ENCODE measurements at places on chromosomes 16 and 17. TPM values are rescaled to one million over a fixed set of nuclear protein-coding genes. Genes with fewer than 3 reads are reported as not detected.

DNA sequence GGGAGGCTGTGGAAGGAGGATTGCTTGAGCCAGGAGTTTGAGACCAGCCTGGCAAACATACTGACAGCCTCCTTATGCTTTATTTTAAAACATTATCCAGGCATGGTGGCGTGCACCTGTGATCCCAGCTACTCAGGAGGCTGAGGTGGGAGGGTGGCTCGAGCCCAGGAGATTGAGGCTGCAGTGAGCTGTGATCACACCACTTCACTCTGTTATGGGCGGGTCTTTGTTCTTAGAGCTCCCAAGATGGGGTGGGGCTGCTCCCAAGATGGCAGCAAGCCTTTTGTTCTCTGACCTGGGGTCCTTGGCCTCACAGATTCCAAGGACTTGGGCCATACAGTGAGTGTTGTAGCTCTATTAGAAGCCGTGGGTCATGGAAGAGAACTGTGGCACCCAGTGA, 26.1 kb upstream of the ST6GALNAC2 start:
- no peak for DNase-seq

DNA sequence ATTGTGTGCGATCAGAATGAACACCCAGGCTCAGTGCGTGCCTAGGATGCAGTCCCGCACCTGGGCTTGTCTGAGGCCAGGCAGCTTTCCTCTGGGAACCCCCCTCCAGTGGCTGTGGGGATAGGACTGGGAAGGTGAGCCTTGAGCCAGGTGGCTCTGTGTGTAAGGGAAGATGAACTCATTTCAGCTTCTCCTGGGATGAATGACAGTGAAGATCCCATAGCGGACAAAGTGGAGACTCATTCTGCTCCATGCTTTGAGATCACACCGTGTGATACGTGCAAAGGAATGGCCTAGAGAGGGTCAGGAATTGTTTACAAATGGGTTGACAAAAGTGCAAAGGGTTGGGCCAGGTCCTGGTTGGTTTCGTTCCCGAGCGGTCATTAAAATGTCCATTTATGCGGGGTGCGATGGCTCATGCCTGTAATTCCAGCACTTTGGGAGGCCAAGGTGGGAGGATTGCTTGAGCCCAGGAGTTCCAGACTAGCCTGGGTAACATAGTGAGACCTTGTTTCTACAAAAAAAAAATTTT, 15.8 kb downstream of the GPRC5C start:
- DNase-seq = no peak

DNA sequence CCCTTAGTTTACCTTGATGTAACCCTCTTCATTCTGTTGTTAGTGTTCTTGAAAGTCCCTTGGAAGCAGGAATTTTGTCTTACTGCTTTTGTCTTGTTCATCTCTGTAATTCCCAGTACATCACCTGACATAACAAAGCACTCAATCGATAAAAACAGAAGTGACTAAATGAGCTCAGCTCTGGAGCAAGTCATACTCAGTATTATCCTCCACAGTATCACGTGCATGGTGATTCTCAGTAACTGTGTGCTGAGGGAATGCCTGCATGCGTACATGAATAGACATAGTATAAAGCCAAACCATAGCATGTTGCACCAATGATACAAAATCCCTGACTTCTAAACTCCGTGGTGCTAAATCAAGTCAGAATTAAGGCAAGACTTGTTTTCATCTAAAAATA, 7.2 kb downstream of the KRT38 start:
- DNase-seq = no peak

DNA sequence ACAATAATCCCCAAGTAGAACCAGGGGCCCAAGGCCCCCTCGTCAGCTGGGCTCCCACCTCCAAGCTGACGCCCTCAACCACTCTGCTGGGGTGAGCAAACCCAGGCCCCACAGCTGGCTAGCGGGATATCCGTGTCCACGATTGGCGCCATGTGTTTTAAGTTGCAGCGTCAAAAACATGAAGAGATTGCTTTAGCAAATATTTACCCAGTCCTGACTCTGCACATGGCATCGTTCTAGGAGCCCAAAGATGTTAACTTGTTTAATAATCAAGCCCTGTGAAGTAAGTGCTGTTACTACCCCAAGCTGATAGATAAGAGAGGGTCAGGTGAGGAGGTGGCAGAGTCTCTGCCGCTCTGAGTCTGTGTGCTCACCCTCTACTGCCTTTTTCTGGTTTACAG, 344 bp upstream of the SEPTIN12 start:
- no peak for DNase-seq

DNA sequence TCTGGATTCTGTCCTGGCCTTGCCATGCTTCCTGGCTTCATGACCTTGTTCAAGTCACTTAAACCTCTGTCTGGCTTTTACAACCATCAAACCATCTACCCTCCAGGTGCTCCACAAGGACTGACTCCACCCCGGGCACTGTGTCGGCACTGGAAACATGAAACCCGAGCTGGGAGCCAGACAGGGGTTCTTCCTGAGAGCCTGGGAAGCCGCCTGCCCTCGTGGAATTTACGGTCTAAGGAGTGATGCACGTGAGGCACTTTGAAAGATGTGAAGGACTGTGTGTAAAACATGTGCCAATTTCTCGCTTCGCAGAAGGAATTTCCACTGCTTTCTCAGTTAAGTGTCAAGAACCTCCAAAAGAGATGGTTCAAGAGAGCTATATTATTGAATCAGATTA, 11.6 kb downstream of the CDK5R1 start:
- no peak for DNase-seq

GRAPL gene
- 21.0 TPM for total RNA-seq

ANKRD40CL gene
- total RNA-seq = not detected

GRCh38 chr16:87371261-87371866, 12.2 kb downstream of the FBXO31 start:
- DNase-seq = no peak

GRCh38 chr17:2723505-2723996, 12.0 kb upstream of the CLUH start:
- DNase-seq = no peak

DNA sequence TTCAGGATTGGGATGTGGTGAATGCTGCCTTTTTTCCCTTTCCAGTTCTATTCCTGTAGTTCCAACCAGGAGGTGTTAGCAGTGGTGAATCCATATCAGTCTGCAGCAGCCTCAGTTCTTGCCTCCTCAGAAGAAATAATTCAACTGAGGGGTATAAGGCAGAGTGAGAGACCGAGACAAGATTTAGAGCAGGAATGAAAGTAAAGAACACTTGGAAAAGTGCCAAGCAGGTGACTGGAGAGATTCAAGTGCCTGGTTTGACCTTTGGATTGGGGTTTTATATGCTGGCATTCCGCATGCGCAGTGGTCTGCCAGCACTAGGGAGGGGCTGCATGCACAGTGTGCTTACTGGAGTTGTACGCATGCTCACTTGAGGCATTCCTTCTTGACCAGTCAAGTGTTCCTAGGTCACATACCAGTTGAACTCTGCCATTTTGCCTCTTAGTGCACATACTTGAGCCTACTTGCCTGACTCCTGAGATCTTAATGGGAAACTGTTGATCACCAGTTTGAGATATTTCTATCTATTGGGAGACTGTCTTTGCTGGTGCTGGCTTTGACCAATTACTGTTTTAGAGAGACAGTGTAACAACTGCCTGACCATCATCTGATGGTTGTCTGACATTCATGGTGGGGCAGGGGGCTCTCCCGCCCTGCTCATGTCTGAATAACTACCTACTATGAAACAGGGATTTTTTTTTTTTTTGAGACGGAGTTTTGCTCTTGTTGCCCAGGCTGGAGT, 680 bp upstream of the CCL15 start:
- DNase-seq = no peak

DNA sequence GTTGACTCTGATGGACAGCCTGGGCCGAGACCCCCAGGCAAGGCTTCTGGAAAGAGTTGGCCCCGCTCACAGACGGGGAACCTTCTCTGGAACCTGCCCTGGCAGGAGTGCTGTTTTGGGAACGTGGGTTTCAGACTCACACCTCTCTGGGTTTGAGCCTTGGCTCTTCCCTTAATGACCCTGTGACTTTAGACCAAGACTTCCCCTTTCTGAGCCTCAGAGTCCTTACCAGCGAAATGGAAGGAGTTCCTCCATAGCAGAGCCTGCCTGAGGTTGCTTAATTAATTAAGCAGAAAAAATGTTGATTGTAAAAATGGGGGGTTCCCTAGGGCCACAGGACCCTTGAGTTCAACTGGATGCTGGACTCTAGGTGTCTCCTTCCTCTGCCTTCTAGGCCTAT, 408.2 kb downstream of the SEC14L1 start:
- no peak for DNase-seq

DNA sequence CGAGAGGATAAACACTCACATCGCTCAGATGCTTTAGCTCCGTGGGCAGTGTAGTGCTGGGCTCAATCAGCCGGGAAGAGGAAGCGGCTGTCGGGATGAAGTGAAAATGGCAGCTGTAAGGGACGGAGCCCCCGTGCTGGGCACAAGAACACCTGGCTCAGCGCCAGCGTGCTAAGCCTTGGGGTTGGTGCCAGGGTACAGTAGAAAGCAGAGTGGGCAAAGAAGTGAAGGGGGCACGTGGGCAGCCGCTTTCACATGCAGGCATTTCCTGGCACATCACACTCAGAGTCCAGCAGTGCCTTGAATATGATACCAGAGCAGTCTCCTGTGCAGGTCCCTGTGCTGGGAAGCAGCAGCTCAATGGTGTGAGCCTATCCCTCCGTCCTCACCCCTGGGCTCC, 51.1 kb upstream of the FOXF1 start:
- no peak for DNase-seq

- DNase-seq = no peak
Observed at GRCh38 chr16:10637337-10638037, 57.1 kb upstream of the EMP2 start.

DNA sequence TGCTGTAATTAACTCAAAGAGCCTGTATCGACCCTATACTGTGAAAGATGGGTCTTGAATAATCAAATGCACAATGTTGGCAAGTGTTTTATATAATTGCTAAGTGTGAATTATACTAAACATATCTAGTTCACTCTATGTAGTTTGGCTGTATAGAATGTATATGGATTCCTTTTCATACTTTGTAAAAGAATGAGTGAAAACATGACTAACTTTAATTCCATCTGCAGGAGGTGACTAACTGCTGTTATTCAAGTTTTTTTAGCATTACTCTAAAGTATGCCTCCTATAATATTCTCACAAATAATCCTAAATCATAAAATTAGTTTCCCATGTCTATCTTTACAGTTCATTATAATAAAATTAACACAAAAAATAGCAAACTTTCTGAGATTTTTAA, 394.0 kb upstream of the MON1B start:
- DNase-seq = no peak

SLC4A1 gene
- total RNA-seq = not detected

DNA sequence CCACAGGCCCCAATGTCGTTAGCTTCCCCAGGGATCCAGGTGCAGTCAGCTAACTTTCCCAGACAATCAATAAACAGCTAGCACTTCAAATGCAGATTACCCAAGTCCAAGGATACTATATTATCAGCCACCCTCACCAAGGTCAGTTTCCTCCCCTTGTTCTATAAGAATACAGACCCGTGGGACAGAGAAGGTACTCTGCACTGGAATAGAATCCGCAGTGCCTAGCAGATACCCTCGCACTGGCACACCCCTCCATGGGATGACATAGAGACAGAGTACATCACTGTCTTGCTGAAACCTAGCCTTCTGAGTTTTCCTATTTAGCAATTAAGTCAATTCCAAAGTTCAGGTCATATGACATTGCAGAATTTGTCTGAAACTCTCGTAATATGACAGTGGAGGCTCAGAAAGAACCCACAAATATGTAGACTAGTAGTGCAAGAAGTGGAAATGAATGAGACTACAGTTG, 40.0 kb upstream of the ABCA10 start:
- no peak for DNase-seq

DNA sequence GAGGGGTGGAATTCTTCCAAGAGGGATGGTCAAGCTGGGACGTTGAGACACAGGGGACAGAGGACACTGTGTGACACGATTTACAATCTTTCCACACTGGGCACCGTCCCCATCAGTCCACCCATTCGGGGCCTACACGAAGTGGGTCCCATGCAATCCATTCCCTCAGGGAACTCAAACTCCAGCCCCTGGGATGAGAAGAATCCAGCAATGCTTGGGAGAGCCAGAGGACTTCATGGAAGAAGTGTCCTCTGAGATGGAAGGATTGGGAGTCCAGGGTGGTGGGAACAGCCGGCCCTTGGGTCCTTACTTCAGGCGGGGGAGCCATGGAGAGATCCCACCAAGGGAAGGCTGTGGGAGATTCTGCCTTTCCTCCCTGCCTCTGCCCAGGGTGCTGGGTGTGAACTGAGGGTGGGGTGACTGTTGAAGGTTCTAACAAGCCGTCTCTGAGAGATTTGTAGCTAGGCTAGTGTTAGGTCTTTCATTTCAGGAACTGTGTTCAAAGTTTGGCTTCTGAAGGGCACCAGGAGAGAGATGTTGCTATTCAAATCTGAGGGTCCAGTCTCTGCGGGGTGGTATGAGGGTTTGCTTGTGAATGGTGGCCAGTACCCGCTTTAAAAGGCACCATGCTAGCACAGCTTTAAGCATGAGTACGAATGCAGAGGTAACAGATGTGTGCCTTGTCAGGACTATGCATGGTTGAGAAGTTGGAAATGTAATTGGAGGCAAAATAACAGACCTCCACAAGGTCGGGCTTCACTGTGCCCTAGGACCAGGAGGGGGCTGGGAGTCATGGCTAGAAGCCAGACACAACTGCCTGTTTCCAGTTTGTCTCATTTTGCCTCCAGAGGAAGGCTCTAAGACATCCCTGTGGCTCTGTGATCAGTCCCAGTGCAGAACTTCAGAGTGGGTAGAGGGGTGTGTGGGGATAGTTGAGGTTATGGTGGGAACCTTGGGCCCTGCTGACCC, 1.9 kb downstream of the ATP1B2 start:
- DNase-seq = no peak

SLC9A5 gene
- 1.3 TPM for total RNA-seq

PRAC1 gene
- not detected for total RNA-seq

- DNase-seq = no peak
Observed at GRCh38 chr17:30957741-30958140, 13.1 kb upstream of the RNF135 start.

Measured in T-helper 17 cell (primary cell).